ENCODE measurements at places on chromosomes 12 and 14.
A peak's percentile ranks its signal among the peaks of the same experiment; 100 is the strongest.

DNA sequence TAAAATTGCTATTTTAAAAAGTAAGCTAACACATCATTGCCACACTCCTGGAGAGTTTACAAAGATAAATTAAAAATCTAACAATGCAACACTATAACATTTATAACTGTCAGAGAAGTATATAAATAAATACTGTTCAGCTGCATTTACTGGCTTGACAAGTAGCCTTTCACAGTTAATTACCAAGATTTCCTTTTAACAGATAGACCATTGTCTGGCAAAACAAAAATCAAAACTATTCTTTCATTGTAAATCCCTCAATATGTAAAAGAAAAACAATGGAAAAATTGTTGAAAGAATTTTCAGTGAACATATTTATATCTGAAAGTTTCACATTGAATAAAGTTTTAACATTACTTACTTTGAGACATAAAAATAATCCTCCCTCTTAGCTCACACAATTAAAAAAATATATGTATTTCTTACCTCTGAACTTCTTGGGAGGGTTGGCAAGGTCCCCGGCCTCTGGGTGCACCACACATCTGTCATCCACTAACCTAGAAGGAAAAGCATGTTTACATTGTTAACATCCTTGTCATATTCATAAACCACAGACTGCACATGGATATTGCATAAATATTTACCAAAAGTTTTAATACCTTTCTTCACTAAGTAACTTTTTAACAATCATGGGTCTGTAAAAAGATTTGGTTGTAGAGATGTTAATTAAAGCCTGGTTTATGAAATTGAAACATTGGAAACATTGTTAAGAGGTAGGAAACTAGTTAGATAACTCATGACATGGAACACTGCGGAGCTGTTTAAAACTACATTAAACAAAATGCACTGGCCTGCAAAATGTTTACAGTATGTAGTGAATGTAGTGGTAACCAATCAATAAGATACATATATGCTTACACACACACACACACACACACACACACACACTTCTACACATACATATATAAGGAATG is 43.0 kb downstream of the ITPR2 start:
- DNase-seq: no peak

DNA sequence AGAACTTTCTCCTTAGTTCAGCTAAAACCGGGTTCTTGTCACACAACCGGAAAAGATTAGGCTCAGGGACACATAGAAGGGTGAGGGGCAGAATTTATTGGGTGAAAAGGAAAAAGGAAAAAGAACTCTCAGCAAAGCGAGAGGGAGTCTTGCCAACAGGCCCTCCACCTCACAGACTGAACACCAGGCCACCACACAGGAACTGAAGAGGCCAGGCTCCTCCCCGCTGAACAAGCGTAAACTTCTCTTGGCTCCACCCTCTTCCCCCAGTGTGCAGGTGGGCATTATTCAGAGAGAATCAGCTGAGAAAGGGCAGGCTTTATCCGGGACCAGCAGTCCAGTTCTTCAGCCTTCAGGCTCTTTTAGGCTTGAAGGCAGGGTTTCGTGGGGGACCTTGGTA is 125.6 kb upstream of the FGD4 start:
- no peak for DNase-seq

GRCh38 chr14:104307246-104307626 is 168.8 kb downstream of the KIF26A start:
- DNase-seq: no peak

DNA sequence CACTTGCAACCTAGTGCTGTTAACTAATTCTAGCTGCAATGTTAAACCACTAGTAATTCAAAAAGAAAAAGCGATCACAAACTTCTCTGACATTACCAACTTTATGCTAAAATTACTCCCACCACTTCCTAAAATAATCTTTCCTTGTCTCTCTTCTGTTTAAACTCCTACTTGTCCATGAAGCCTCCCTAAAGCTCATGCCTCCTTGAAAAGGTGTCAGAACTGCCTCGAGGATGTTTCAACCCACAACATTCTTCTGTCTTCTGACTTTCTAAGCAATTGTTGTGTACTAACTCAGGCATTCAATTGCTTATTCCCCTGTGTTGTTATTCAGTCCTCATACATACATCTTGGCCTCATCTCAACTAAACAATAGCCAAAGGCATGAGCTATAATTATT is 5.9 kb downstream of the GNPTAB start:
- DNase-seq: no peak

- no peak for DNase-seq
These were observed 31.5 kb upstream of the EMP1 start for GRCh38 chr12:13164921-13165616.

GRCh38 chr14:72516936-72517700 is 376.8 kb downstream of the DPF3 start:
- peak; percentile 62 for DNase-seq

- no peak for DNase-seq
These were observed 1.1 kb downstream of the SCN8A start for GRCh38 chr12:51592034-51592705.

GRCh38 chr12:131895640-131896079 is 1.2 kb downstream of the ULK1 start:
- DNase-seq: no peak

GRCh38 chr14:50334211-50334610 is 22.1 kb downstream of the DMAC2L start:
- DNase-seq: no peak
